ENCODE measurements at places on chromosomes 2 and 18.

DNA sequence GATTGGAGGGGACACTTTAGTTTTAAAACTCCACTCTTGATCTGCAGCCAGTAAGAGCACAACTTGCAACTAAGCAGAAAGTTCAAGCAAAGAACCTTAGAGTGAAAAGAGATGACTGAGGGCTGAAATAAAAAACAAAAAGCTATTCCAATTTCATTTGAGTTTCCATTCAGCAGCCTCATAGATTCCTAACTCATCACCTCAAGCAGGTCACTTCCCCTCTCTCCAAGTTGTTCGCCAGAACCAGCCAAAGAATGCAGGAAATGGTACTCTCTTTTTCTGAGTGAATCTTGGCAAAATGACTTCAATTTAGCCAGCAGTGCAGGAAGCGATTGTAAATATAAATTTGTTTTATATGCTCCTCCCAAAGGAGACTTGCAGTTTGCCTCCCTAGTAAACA lies 213.3 kb downstream of the SETBP1 start:
- DNase-seq: no peak

DNA sequence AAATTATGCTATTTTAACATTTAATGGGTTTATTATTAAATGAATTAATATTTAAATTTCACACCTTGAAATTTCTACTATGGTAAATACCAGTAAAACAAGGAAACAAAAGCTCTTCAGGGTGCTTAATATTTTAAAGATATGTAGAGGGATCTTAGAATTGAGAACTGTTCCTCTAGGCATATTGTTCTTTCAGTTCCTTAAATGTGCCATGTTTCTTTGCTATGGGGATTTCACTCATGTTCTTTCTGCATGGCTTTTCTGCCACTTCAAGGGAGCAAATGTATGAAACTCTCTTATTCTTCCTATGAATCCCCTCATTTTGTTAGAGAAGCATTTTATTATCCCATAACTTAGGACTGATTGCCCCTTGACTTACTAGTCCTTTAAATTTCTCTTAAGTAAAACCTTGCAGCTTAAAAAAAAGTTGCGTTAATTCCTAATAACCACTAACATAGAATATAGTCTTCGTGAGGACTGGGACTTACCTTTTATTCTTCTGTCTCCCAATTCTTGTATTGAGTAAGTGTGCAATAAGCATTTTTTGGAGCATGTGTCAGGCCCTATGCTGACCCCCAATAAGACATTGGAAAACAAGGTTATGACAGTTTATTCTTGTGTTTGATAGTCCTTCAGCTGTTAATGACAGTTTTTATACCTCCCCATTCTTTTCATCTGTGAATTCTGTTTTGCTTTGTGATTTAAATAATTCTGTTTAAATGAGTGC lies 95.7 kb downstream of the BIRC6 start:
- DNase-seq: no peak

DNA sequence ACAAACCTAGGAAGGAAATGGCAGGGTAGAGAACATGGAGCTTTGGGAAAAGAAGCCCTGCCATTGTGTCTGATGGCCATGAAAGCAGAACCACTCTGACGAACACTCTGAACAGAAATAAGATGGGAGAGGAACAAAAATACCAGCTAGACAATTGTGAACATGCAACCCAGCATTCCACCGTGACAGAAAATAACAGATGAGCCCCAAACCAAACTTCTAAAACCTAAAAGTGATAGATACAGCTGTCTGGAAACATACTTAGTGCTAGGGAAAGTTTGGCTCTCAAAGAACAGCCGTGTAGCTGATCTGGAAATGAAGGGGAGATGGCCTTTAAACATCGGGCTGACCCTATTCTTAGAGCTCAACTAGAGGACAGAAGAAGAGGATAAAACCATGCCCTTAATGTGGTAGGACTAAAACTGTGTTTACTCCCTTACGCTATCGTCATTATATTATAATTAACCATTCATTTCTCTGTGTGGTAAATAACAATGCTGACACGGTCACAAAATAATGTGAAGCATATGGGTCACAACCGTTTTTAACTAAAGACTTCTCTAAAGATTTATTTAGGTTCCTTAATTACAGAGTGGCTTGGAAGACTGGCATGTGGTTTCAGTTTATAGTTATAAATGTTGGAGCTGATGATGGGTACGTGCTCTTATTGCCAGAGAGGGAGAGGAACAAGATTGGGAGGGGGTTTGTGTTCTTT lies 80.6 kb downstream of the MYO1B start:
- DNase-seq: no peak

DNA sequence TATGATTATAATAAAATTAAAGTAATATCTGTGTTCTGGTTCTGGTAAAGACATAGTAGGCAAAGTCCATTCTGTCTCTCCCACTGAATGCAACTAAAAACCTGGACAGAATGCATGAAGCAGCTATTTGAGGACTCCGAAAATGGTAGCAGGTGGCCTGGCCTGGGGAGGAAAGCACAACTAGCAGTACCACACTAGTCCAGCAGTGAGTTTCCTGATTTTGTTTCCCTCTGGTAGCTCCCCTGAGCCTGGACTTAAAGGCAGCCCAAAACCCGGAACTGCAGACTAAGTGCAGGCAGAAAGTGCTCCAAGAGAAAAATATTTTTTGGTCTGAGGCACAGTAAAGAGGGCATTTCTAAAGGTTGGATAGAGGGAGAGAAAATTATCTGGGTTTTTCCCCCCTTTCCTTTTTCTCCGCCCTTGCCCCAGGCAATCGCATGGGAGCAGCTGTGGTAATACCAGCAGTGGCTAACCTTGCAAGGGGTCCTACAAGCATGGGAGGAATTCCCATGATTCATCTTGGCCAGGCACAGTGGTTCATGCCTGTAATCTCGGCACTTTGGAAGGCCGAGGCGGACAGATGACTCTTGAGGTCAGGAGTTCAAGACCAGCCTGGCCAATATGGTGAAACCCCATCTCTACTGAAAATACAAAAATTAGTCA lies 32.3 kb downstream of the ASXL2 start:
- DNase-seq: no peak

GRCh38 chr2:186925514-186925913 lies 76.5 kb upstream of the ZSWIM2 start:
- no peak for DNase-seq

DNA sequence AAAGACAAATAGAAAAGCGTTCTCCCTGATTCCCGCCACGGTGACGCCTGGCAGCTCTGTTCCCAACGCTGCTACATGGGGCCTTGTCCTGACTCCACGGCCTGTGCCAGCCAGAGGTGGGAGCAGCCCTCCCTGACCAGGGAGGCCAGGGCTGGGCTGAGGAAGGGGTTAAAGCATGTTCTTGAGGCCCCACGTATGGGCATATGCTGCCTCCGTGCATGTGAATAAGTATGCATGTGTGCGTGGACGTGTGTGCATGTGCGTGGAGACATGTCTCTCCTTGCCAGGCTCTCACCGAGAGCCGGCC lies 1.6 kb upstream of the SNED1 start:
- no peak for DNase-seq

DNA sequence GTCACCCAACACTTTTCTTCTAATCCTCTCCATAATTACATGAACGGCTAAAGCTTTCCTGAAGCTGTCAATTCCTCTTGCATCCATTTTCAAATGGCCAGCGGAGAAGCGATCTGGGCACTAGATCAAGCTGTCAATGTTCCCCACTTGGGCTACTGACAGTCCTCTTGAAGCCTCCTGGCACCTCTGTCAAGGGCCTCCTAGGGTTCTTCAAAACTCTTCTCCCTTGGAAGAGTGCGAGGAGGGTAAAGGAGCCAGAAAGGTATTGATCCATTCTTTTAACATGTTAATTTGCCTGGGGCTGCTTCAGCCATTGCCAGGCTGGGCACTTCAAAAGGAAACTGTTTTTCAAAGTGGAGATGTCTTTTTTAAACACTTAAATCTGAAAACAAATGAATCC lies 19.8 kb downstream of the EPHA4 start:
- DNase-seq: no peak

- DNase-seq: peak; percentile 47
Observed at GRCh38 chr2:219446101-219446504, 11.5 kb downstream of the SPEG start.

- DNase-seq: no peak
Observed at GRCh38 chr2:45216118-45216517, 206.9 kb upstream of the SIX2 start.

- DNase-seq: no peak
Observed at GRCh38 chr2:7613831-7614230, 696.6 kb downstream of the RNF144A start.

- no peak for DNase-seq
Observed at GRCh38 chr2:54656863-54657262, 66.6 kb upstream of the EML6 start.

DNA sequence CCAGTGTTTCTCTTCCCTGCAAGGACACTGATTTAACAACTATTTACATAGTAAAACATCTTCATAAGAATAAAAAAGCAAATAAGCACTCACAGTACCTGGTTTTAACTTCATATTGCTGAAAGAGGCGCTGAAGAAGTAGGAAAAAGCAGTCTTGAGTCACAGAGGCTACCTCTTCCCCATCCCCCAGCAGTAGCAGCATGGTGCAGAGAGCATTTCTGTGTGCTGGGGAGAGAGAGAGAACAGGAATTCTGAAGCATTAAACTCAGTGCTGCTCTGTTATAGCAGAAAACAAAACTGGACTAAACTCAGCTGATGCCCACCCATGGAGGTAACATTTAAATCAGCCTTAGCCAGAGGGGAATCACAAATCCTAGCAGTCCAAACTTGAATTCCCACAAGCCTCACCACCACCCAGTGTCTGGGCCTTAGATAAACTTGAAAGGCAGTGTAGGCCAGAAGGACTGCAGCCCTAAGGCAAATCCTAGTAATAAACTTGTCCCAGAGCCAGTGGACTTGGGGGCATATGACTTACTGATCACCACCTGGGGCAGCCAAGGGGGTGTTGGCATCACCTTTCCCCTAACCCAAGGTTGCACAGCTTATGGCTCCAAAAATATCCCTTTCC lies 321.8 kb upstream of the CWC22 start:
- no peak for DNase-seq

- no peak for DNase-seq
Observed at GRCh38 chr2:189913821-189914220, 129.6 kb downstream of the PMS1 start.

DNA sequence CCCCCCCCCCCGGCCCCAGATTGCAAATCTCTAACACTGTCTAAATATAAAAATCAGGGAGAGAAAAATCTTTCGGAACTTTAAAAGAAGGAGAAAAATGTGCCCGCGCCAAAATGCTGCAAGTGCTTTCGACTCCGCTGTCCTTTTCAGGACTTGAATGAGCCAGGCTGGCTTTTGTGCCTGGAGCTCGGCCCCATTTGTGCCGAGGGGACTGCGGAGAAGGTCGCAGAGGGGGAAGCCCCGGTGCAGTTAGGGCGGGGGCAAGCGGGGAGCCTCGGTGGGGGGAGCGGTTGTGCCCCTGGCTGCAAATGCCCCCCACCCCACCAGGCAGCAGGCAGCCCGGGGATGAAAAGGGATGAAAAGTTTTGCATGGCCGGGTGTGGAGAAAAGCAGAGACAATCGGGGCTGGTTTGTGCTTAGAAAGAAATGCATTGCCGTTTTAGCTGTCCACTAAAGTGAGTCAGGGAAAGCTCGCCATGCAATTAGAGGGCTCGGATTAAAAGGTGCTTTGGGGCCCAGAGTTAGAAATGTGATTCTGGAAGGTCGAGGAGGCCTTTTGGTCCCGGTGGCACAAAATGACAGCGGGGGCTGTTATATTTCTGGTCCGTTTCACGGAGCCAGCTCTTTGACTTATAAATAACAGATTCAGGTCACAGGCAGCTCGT lies 1.6 kb downstream of the INHBB start:
- DNase-seq: no peak

DNA sequence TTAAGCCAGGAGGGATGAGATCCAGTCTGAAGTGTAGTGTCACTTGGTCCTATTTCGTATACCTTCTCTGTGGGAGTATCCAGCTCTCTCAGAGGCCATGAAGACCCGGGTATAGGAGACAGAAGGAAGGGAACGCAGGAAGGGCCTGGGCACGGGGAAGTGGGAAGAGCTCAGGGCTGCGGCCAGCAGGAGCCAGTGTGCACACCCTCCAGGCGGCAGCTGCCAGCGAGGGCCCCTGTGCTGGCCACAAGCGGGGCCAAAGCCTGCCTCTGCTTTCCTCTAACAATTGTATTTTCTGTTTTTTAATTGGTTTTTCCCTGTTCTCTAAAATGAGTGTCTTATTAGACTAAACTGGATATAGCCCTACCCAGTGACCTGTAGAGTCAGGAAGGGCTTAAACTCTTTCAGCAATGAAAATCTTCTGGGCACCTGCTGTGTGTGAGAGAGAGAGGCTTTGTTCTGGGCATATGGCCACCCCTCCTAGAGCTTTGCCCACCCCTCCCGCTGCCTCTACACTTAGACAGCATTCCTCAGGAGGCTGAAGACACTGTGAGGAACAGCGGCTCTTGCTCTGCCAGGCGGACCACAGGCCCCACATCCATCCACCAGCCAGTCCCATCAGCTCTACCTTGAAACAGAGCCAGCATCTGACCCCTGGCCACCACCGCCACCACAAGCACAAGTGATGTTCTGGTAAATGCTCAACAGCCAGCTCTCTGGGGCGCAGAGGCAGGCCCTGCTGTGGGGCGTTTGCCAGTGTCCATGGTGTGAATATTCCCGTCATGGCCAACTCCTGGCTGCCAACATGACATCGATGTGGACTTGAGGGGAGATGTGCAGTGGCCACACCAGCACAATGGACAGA lies 9.5 kb downstream of the GPR17 start:
- no peak for DNase-seq

- no peak for DNase-seq
Observed at GRCh38 chr18:31596081-31596872, 4.6 kb downstream of the TTR start.

DNA sequence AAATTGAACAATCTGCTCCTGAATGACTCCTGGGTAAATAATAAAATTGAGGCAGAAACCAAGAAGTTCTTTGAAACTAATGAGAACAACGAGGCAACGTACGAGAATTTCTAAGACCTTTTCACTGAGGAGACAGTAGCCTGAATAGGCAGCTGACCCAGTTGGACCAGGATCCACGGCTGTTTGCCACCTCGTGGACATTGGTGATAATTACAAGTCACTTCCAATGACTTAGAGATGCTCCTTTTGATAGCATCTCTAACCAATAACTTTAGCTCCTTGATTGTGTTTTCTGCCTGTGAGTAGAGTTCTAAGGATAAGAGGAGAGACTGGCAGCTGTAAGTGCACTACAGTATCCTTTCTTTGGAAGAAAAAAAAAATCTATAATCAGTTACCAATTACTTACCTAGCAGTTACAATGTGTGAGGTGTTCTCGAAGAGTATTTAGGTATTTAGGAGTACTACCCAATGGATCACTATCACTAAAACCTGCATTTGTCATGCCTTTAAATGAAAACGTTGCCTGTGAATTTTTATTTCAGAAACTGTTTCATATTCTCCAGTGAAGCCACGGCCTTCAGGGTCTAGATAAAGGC lies 31.3 kb upstream of the CNTNAP5 start:
- DNase-seq: no peak

DNA sequence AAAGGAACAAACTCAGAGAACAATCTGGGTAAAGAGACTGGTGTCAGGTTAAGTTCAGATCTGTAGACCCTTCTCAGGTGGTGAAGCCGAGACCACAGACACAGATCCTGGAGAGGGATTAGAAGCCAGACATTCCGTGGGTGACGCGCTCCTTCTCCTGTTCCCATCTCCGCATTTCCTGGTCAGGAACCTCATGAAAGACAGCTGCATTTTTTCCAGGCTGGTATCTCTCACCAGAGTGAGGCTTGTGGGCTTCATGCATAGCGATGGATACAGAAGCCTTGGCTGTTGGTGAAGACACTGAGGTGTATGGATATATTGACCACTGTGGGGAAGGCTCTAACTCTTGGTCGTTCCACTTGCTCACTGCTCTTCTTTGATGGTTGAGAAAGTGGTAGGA lies 152.6 kb downstream of the FAM210A start:
- DNase-seq: no peak

Data from DMS 273 treated with DMSO at 0.1 percent for 48 hours (cell line).